CD4-positive, alpha-beta memory T cell (primary cell): ENCODE measurements at places on chromosomes 5 and 9. TPM values are rescaled to one million over a fixed set of nuclear protein-coding genes. Genes with fewer than 3 reads are reported as not detected.

The SOWAHA gene
- total RNA-seq, result not detected

GRCh38 chr5:90421136-90421535 lies 11.6 kb upstream of the CETN3 start:
- DNase-seq, result no peak

The ZNF462 gene
- total RNA-seq, result 2.8 TPM

The DND1 gene
- 5.0 TPM for total RNA-seq

The TMEM8B gene
- 10.5 TPM for total RNA-seq

The LEAP2 gene
- 8.1 TPM for total RNA-seq

The PDE8B gene
- not detected for total RNA-seq

DNA sequence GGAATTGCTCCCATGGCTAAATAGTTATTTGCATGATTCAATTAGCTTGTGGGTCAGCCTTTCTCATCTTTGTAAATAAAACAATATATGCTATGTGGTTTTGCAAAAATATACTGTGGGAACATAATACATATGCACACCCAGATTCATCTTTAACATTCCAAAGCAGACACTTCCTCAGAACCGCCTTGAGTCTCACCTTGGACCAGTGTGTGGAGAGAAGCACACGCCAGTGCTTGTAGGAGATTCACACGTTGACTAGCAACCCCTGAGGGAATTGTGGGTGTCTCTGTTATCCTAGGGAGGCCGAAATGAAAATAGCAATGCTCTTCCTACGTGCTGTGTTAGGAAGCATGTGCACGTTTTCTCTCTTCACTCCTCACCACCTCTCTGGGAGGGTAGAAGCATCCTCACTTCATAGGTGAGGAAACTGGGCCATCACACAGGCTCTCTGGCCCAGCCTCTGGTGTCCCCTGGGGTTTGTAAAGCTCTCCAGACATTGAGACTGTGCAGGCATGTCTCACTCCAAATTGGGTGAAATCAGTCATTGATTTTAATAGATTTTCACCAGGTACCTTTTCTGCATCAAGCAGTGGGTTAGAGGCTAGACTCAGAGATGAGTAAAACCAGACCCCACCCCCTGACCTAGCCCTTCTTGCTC lies 221.7 kb downstream of the PBX3 start:
- no peak for DNase-seq

DNA sequence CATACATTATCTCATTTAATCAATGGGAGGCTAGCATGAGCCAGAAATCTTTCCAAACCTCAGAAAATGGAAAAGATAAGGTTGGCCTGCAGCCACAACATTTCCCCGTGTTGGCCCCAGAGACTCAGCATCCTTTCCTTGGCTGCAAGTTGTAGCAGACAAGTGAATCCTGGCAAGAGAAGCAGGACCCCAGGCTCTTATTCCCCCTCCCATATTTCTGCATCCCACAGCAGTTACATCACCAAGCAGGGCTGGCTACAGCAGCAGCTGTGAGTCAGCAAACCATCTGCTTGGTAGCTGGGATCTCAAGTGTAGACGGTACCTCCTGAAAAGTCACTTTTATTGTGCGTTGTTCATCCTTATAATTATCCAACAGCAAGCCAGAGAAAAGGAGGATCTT lies 212.4 kb downstream of the GNA14 start:
- no peak for DNase-seq

DNA sequence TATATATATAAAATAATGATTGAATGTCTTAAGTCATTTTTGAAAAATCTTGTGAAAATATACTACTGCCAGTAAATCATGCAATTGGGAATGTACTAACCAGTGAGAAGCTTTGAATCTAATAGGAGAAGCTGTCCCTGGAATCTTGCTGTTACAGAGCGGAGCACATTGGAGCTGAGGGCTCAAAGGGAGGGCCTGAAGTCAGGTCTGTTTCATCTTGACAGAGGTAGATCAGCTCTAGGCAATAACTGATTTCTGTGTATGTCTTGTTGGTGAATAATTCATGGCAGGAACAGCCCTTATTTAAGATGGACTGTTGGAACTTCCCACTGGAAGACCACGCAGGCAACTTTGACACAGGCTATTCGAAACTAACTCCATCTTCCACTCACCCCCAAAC lies 17.5 kb downstream of the CAMK4 start:
- DNase-seq, result no peak

DNA sequence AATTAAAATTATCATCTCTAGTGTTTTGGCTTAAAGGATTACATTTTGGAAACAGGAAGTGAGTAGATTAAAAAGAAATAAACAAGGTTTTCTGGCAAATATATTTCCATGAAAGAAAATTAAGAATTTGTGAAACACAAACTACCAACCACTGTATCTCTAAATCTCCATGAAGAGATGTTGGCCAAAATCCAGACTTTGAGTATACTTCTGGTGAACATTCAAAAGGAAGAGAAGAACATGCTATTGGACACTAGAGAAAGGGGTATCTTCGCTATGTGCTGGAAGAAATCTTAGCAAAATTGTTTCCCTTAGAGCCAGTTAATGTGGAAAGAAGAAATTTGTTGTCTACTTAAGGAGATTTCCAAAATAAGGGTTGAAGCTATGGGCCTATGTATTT lies 710.4 kb upstream of the CTNND2 start:
- no peak for DNase-seq

The PCDHGB2 gene
- total RNA-seq, result 0.64 TPM

The KCNT1 gene
- total RNA-seq, result 0.06 TPM

DNA sequence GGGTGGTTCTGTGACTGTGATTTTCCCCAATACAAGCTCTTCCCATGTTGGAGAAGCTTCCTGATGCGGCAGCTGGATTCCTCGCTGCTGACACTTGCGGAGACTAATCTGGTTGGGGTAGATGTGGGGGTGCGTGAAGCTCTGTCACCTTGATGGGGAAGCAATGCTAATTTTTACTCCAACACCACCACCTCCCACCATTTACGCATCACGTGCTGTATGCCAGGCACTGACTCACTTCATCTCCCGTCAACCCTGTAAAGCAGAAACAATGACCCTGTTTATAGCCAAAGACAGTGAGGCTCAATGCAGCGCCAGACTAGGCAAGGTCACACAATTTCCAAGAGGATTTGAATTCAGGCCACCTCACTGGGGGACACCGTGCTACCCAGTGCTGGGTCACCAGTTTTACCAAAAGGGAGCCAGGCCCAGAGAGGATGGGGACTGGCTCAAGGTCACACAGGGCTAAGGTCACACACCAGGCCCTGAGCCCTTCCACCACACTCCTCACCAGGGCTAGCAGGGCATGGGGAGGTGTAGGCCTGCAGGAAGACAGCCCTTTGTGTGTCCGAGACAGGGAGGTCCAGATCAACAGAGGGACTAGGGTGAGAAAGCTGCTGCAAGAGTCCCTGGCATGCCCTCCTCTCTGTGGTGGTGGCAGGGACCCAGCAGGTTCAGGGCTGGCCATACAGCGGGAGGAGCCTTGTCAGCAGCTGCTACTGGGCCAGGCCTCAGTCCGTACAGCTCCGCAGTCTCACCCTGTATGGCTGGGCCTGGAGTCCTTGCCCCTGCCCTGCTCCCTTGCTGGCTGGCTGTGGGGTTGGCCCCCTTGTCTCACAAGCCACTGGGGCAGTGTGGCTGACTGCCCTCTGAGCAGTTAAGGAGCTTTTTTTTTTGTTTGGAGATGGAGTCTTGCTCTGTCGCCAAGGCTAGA lies 3.3 kb downstream of the STKLD1 start:
- no peak for DNase-seq

The ATP10B gene
- not detected for total RNA-seq

The PCDHGA5 gene
- total RNA-seq, result 0.44 TPM

- DNase-seq, result no peak
Measured at GRCh38 chr9:121344184-121344583, 25.9 kb downstream of the STOM start.

- no peak for DNase-seq
Measured at GRCh38 chr9:84667571-84668195, 1.8 kb upstream of the NTRK2 start.

- no peak for DNase-seq
Measured at GRCh38 chr5:141800617-141801016, 77.6 kb downstream of the PCDH1 start.

- DNase-seq, result no peak
Measured at GRCh38 chr5:156137071-156137869, 189.7 kb upstream of the SGCD start.

The C5orf52 gene
- not detected for total RNA-seq

DNA sequence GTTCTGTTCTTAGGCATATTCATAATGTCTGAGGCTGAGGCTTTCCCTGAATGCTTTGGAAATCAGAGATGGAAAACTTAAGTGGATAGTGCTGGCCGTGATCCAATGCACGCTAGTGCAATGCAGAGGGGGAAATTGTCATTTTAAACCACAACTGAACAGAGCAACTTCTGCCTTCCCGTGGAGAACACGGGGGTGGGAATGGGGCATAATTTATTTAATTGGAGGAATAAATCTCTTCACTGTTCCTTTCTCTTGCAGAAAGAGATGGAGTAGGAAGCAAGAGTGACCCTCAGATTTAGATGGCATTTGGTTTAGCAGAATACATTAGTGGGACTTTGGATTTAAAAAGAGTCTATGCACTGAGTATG lies 22.9 kb upstream of the NREP start:
- DNase-seq, result no peak

The OTP gene
- total RNA-seq, result not detected

The DIPK1B gene
- not detected for total RNA-seq

DNA sequence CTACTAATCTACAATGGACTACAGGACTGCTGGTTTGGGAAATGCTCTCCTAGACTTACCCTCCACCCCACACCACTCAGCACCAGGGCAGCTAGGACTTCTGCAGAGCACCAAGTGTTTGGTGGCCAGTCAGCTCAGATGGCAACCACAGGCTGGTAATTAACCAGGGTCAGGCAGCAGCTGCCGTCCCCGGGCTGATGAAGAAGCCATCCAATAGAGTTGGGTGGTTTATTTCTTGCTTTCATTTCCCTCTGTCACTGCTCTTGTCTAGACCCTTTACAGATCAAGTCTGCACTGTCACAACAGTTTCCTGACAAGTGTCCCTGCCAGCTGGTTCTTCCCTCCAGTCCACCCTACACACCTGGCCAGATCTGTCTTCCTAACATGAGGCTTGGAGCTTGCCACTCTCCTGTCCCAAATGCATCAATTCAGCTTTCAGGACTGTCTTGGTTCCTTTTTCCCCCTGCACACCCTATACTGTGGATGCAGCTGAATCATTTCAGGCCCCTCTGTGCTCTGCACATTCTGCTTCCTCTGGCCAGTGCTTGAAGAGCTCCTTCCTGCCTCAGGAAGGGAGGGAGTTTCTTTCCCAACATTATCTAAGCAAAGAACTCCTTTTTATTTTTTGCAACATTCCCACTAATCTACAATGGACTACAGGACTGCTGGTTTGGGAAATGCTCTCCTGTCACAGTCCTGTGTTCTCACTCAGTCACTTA lies 30.2 kb upstream of the HSPA9 start:
- DNase-seq, result no peak

DNA sequence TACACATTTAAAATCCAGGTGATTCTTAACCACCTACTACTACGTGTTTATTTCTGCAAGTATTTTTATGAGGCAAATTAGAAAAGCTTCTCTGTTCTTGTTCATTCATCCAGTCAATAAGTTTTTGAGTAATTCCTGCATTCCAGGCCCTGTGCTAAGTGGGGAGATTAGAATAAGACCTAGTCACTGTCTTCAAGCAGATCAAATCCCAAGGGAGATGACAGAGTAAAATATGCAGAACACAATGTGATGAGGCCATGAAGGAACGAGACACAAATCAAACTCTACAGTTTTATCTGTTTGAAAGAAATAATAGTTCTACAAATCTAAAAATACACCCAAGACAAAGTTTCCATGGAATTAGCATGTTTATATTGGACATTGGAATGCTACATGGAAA lies 158.8 kb downstream of the CEP120 start:
- DNase-seq, result no peak

The CENPK gene
- total RNA-seq, result 15.4 TPM

DNA sequence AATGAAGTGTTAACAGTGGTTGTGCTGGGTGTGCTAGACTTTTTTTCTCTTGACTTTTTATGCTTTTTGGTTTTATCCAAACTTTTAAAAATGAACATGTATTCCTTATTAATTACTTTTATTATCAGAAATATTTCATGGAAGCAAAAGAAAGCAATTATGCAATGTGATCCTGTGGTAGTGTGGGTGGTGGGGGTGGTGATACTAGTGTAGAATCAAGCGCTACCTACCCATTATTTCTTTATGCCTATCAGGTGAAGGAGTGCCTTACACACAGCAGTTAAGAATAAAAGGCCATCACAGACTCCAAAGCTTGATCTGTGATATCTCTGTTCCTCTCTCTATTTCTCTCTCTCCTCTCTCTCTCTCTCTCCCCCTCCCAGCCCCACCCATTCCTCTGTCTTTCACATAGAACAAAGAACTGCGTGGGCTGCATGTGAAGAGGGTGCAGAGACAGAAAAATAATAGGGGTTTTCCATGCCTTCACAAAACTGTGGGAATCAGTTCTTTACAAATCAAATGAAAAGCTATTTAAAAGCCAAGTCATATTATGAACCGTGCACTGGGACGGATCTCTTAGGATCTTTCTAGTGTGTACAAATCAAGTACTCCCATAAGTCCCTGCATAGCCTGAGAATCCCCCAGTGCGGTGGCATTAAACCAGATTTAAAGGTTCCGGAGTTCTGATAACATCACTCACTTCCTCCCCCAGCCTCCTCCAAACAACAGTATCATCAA lies 351.2 kb downstream of the RAB3C start:
- peak; percentile 63 for DNase-seq

The GRM6 gene
- not detected for total RNA-seq

GRCh38 chr5:173925449-173926071 lies 37.4 kb downstream of the CPEB4 start:
- DNase-seq, result peak; percentile 40

The NUTM2F gene
- total RNA-seq, result not detected

The GPR21 gene
- 2.3 TPM for total RNA-seq

The FAT2 gene
- total RNA-seq, result not detected

The MYO10 gene
- not detected for total RNA-seq

GRCh38 chr5:149036168-149036567 lies 26.7 kb downstream of the SH3TC2 start:
- DNase-seq, result peak; percentile 1

- DNase-seq, result no peak
Measured at GRCh38 chr5:1090538-1090937, 21.3 kb downstream of the SLC12A7 start.

DNA sequence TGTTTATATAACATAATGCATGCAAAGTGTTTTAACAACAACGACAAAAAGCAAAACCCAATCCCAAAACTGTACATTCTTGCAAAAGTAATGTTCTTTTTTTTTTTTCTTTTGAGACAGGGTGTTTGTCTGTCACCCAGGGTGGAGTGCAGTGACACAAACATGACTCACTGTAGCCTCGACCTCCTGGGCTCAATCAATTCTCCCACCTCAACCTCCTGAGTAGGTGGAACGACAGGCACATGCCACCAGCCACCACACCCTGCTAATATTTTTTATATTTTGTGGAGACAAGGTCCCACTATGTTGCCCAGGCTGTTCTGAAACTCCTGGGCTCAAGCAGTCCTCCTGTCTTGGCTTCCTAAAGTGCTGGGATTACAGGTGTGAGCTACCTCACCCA lies 13.6 kb upstream of the HAVCR1 start:
- no peak for DNase-seq

The PCDHA3 gene
- not detected for total RNA-seq
